ENCODE measurements at places on chromosomes 3 and 15.

GRCh38 chr15:43246261-43246774 is 20.4 kb downstream of the TGM5 start:
- DNase-seq, result no peak

DNA sequence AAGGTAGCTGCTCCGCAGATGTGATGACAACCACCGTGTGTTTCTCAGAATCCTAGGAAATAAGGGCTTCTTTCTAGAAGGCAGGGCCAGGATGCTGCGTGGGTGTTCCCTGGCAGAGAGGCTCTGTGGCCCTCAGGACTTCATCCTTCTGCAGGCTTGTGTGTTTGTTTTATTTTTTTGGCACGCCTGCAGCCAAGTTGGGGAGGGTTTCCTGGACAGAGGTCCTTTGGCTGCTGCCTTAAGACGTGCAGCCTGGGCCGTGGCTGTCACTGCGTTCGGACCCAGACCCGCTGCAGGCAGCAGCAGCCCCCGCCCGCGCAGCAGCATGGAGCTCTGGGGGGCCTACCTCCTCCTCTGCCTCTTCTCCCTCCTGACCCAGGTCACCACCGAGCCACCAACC is at the start of gene CLEC3B:
TSS of gene CLEC3B (plus strand) at position 266 of the 400 bp plus-strand sequence. CDS start at position 326, 60 bp downstream.
- DNase-seq, result no peak

- DNase-seq, result no peak
These were observed 1.4 kb downstream of the TMC3 start for GRCh38 chr15:81372575-81372974.

DNA sequence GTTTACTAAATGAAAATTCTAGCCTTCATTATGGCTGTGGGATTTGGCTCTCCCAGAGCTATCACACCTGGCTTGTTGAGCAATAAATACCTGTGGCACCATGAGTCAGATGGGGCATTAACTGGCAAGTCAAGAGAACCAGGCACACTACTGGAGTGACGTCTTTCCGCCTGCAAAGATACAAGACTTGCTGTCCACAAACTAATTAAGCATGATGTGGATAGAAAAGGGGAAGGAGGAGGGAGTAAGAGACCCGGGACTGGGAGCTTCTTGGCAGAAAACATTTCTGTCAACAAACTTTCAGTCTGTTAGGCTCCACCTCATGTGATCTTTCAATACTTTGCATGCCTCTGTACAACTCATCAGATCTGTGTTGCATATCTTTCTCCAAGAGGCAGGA is 56.5 kb downstream of the CLDN1 start:
- no peak for DNase-seq

DNA sequence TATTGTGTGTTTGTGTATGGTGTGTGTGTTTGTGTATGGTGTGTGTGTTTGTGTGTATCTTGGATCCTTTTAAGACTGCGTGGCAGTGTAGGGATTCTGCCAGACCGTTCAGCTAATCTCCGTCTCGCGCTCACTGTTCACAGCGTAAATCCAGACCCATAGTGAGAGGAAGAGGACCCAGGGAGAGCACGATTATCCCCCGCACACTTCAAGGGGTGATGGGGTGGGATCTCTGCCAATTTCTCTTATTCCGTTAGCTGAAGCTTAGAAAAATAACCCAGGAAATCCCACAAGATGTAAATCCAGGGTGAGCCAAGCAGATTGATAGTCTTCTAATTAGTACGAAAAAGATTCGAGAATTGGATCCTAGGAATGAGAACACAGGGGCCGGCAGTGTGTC is 381.2 kb downstream of the GABRG3 start:
- no peak for DNase-seq

DNA sequence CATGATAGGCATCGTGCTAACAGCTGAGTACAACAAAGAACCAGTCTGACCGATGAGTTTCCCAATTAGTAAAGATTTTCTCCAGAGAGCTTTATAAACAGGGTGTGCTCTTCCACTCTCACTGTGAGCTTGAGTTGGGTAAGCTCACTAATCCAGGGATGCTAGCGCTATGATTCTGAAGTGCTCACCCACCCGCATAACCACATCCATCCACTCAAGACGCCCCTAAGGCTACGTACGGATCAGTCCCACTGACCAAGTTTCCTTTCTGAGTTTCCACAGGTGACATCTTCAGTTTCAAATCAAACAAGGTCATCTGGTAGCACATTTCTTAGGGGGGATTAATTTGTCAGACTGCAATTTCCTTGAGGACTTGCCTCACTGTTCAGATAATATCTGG is 141.1 kb upstream of the ABI3BP start:
- no peak for DNase-seq

GRCh38 chr15:35078221-35078915 is 6.7 kb downstream of the NANOGP8 start:
- DNase-seq, result peak; percentile 36

- DNase-seq, result no peak
These were observed 706.9 kb downstream of the TBL1XR1 start for GRCh38 chr3:176490357-176490756.

DNA sequence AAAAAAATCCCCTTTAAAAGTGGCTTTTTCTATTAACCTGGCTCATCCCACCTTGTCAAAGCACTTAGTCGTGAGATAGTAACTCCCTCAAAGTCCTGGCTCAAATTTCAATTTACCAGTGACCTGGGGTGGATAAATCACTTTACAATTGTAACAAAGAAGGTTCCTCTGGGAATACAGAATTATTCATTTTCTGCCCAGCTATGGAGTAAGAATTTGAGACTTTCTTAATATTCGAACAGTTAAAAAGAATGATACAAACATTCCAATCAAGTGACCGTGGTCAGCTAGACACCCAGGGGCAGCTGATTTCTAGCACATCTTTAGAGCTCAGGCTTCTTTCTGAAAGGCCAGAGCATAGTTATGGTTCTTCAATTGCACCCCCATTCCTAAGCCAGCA is 291.0 kb upstream of the TGFBR2 start:
- no peak for DNase-seq

DNA sequence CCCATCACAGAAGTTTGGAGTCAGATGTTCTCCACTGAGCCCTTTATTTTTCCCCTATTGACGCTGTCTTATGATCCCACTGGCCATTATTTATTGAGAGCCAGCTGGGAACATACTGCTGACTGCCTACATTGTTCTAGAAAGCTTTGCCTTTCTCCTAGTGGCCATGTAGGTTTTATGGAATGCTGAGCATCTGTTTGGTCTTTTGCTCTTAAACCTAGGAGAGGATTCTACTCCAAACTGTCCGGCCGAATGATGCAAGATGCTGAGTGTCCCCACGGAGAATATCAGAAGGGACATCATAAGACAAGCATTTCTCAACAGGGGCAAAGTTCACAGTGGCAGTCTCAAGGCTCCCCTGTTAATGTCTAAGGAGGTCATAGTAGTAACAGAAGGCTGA is 171.4 kb downstream of the ARRDC4 start:
- no peak for DNase-seq

DNA sequence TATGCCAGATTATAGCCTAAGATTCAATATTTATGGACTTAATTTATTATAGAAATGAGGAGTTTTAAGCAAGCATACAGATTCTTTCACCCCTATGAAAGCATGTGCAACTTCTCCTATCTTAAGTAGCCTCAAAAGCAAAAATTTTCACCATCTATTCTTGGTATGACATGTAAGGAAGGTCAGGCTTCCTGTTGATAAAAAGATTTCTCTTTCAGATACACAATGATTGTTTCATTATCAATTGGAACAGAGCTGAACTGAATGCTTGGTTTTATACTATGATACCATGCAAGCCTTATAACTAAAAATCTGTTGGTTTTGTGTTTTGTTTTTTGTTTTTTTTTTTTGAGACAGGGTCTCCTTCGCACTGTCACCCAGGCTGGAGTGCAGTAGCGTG is 3.9 kb downstream of the GRK7 start:
- no peak for DNase-seq

DNA sequence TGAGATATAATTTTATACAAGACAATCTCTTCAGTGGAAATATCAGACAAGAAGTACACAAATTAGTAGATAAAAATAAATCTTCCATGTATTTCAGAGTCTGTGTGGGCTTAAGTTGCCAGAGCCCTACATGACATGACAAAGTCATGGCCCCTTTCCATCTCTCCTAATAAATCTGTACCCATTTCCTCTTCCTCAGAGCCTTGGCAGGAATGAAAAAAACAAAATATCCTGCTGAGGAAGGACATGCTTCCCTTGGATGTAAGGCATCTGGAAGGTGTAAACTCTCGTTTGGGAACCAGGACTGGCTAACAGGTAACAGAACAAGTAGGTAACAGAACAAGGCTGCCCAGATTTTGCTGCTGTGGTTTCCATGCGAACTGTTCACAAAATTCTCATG is 148.1 kb downstream of the SNRK start:
- no peak for DNase-seq

DNA sequence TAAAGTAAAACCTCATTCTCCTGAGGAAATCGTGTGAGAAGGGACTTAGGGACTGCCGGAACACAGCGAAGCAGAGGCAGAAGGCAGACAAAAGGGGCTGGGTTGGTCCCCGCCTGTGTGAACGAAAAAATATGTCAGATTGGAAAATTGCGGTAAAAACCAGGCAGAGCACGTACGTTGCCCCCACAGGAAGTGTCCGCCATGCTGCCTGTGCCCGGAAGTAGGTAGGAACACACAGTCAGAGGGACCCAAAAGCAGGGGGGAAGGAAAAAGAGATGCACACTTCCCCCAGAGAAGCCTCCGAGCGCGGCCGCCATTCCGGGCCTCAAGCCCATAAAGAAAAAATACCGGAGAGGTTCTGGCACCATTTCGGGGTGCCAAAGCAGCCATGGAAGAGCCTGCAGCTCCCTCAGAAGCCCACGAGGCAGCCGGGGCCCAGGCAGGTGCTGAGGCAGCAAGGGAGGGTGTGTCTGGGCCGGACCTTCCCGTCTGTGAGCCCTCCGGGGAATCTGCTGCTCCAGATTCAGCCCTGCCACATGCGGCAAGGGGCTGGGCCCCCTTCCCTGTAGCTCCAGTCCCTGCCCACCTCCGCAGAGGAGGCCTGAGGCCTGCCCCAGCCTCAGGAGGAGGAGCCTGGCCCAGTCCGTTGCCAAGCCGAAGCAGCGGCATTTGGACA is at the start of gene MKRN3:
TSS of gene MKRN3 (plus strand) at position 280 of the 676 bp plus-strand sequence. CDS start at position 389, 109 bp downstream.
- peak; percentile 9 for DNase-seq

- no peak for DNase-seq
These were observed 164.5 kb downstream of the PTPRG start for GRCh38 chr3:61725851-61726333.

DNA sequence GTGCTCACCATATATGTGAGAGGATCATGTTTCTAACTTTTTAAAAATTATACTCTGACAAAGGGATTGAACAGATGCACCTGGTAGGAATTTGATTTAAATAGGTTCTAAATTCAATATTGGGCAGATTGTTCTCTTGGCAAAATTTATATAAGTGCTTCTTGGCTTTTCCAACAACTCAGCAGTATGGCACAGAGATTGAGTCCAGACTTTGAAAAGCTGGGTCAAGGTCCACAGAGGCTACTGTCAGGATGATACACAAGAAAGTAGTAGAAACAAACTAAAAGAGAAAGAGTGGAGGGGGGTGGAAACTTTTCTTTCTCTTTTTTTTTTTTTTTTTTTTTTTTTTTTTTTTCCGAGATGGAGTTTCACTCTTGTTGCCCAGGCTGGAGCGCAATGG is 203.2 kb upstream of the ADAMTS9 start:
- DNase-seq, result no peak

- no peak for DNase-seq
These were observed 2.3 kb downstream of the DUT start for GRCh38 chr15:48333540-48333939.

GRCh38 chr3:131714585-131715220 is 211.9 kb upstream of the MRPL3 start:
- no peak for DNase-seq

DNA sequence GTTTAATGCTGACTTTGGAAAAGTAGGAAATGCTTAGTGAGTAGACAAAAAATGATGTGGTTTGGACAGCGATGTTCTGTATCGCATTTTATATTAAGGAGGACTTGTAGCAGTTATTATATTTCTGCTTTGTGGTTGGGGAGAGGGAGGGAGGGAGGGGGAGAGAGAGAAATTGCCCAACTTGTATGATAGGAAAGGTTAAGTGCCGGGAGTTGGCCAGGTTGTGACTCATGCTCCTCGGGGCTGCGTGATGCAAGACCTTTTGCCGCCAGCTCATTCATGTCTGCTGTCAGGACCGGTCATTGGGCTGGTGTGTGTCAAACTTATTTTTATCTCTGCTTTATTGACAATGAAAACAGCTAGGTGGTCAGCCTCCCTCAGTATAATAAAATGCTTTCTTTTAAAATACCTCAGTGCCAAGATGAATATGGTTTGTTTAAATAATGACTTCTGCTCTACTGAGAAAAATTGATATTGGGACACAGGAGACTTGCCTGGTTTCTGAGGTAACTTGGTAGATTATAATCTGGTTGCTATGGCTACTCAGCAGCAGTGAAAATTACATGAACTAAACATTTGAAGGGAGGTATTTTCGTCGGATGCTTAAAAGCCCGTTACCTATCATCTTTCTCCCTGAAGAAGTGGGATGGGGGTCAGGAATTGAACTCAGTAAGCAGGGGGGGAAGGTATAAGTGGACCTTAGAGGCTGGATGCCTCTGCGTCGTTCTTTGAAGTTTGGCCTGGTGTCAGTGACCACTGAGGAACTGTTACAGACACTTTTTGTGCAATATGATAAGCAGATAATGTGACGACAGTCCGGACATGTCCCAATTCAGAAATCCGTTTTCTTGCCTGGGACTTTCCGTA is 90.7 kb downstream of the FNDC3B start:
- DNase-seq, result peak; percentile 65

DNA sequence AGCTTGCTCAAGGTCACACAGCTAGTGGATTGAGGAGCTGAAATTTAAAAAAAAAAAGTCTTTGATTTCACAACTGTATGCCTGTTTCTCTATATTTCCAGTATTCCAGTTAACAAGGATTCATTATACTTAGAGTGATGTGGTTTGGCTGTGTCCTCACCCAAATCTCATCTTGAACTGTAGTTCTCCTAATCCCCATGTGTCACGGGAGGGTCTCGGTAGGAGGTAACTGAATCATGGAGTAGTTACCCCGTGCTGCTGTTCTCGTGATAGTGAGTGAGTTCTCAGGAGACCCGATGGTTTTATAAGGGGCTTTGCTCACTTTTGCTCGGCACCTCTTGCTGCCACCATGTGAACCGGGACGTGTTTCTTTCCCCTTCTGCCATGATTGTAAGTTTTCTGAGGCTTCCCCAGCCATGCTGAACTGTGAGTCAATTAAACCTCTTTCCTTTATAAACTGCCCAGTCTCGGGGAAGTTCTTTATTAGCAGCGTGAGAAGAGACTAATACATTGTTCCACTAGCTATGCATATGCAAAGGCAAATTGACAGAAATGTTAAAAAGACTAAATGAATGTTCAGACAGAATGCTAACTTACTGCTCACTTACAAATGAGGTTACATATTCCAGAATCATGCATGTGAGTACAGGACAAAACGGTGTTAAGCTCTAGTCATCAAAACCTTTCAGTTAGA is 1101.9 kb downstream of the ROBO1 start:
- DNase-seq, result no peak

GRCh38 chr15:39406485-39406884 is 174.4 kb upstream of the THBS1 start:
- no peak for DNase-seq

DNA sequence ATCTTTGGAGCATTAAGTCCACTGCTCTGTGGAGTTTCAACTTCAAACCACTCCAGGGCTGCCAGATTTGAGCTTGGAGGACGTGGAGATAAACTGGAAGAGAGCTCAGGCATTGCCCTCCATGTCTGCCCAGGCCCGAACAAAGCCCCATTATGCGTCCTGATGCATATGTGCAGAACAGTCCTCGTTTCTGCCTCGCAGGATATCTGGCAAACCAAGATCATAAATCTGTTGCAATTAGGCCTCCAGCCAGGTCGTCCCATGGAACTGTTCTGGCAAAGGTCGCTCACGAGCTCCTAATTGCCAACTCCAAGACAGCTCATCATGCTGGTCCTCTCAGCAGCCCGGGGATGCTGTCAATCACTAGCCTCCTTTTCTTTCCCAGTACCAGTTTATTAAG is 91.2 kb downstream of the SEMA5B start:
- no peak for DNase-seq
